ENCODE measurements at places on chromosomes 7 and 10. TPM values are rescaled to one million over a fixed set of nuclear protein-coding genes. Genes with fewer than 3 reads are reported as not detected.

The AIFM2 gene
- total RNA-seq: 1.7 TPM

The RARRES2 gene
- 4.9 TPM for total RNA-seq

The TRIM74 gene
- 1.0 TPM for total RNA-seq

The BMPER gene
- 2.5 TPM for total RNA-seq

The GPNMB gene
- 0.49 TPM for total RNA-seq

The SFXN2 gene
- 6.3 TPM for total RNA-seq

The PSD gene
- 0.31 TPM for total RNA-seq

The NSUN5 gene
- 10.7 TPM for total RNA-seq

The OR13A1 gene
- not detected for total RNA-seq

The CDC14C gene
- total RNA-seq: not detected

DNA sequence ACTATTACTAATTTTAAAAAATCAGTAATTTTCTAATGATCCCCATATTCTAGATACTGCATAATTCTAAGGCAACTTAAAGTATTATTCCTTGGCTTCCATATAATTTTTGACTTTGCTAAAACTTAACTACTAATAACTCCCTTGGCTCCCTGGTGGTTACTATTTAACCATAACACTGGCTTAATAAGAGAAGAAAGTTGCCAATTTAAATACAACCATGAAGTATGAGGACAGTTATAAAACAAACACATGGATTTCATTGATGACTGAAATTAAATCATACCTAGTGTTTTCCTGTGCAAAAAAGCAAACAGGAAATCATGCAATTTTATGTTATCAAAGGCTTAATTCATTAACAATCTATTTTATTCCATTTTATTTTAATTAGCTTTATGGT, 1073.9 kb downstream of the GRM8 start:
- DNase-seq: no peak

- no peak for DNase-seq
Measured at GRCh38 chr7:141497391-141497790, 53.8 kb upstream of the AGK start.

DNA sequence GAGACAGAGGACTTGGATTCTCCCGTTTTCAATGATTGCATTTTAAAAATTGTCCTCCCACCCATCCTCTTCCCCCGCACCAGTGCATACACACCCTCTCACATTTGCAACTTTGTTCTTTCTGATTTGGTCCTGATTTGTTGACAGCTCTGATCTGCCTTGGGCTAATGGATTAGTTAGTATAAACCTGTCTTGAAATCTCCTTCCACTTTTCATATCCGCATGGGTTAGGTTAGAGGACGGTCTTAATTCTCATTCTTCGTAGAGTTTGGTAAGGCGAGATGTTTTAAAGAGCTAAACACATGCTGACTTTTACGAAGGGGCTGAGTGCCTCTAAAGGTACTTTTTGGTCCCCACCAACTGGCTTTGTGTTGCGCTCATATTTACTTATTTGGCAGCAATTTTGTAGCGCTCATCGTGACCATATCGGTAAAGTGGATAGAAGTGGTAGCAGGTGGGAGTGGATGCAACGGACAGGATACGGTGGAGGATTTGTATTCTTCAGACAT, 1.1 kb downstream of the AHR start:
- DNase-seq: no peak

DNA sequence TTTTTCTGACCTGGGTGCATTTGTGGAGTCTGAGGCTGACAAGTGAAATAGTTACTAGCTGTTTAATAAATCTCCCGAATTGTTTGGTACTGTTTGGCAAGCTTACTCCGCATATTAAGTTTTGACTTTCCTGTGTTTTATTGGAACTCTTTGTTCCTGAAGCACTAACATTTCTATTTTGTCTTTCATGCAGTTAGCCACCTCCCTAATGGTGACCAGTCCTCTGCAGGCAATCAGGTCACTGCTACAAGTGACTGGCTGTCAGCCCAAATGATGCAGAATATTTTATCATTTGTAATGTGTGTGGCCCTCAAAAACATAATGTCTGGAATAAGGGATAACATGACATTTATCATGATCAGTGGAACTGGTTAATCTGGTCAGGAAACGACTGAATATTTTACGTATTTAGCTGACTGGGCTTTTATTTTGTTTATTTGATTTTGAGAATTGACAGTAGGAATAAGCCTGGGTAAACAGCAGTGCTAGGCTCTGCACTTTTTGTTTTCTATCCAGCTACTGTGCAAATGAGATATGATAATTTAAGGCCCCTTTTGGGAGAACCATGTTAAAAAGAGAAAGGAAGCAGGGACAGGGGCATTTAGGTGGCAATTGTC, 82.9 kb downstream of the ST7 start:
- DNase-seq: no peak

- peak; percentile 62 for DNase-seq
Measured at GRCh38 chr7:116499168-116500077, at the start of gene CAV2. Gene CAV2, plus strand, starts transcription at chr7:116499738. Its CDS starts 44 bp downstream, at chr7:116499782.

GRCh38 chr7:40288827-40289226, 154.0 kb downstream of the SUGCT start:
- DNase-seq: no peak

GRCh38 chr7:139231513-139232376, 708 bp downstream of the UBN2 start:
- DNase-seq: peak; percentile 47

GRCh38 chr7:116740755-116741462, 68.9 kb downstream of the MET start:
- no peak for DNase-seq

- DNase-seq: no peak
Measured at GRCh38 chr7:140726281-140726680, 29.8 kb downstream of the NDUFB2 start.

DNA sequence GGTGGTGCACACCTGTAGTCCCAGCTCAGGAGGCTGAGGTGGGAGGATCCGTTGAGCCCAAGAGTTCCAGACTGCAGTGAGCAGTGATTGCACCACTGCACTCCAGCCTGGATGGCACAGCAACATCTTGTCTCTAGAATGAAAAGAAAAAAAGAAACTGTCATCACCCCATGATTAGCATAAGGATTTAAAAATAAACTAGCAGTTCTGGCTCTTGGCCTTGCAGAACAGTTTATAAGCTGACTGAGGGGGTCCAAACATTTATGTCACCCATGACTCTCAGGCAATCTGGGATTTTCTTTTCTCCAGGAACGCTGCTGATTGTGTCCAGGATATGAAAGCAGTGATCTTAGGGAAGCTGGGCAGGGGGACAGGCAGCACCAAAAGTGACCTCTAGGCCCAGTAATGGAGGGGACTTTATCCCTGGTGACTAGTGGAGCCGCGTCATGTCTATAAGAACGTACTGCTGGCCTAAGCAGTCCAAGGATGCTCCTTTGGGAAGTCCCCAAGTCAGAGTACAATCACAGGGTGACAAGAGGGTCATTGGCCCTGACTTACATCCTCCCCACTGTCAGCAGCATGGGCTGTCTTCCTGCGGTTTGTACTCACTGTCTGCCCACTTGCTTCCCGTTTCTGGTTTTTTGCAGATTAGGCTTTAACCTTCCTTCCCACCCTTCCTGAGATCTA, 177.4 kb downstream of the ARHGAP12 start:
- DNase-seq: no peak

- DNase-seq: no peak
Measured at GRCh38 chr10:75342397-75342796, 59.2 kb downstream of the ZNF503 start.

DNA sequence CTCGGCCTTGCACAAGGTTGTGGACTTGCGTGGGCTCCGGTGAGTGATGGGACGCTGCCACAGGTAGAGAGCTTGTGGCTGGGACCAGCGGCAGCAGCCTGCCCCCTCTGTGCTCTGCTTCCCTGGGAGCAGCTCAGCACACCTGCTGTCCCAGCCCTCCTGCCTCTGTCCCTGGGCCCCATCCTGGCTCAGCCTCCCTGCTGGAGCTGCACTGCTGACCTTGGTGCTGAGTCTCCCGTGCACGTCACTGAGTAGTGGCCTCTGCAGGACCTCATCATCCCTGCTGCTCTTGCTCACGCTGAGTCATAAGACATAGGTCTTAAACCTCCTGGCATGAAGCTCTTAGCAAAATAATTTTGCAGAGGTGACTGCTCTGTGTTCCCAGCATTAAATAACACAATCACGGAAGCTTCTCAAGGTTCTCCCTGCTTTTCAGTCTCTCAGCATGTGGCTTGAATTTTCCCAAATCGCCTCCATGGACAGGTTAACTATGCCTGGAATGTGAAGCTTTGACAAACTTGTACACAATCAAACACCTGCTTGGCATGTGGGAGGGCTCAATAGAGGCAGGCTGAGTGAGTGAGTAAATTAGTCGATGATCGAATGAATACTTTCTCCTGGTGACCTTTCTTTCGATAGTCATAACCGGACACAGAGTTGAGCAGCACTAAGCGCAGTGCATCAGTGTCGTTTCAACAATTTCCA, 63.8 kb upstream of the NPS start:
- peak; percentile 18 for DNase-seq

- no peak for DNase-seq
Measured at GRCh38 chr7:33287738-33288137, 158.4 kb downstream of the BBS9 start.

DNA sequence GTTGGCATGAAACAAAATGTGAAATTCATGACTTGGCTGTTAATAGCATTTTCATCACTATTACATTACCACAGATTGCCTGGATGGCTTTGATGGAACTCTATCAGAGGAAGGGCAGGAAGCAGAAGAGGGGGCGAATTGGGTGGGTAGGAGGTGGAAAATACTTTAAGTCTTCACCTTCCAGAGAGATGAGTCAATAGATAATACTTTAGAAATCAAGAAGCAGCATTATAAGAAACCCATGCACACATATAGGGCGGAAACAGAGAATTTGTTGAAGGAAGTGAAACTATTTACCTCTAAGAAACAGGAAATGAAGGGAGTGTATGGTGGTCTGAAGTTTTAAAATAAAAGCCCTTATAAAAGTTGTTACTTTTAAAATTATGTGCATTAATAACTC, 152.1 kb upstream of the TARP start:
- no peak for DNase-seq

- no peak for DNase-seq
Measured at GRCh38 chr7:141541375-141541774, 9.8 kb upstream of the AGK start.

DNA sequence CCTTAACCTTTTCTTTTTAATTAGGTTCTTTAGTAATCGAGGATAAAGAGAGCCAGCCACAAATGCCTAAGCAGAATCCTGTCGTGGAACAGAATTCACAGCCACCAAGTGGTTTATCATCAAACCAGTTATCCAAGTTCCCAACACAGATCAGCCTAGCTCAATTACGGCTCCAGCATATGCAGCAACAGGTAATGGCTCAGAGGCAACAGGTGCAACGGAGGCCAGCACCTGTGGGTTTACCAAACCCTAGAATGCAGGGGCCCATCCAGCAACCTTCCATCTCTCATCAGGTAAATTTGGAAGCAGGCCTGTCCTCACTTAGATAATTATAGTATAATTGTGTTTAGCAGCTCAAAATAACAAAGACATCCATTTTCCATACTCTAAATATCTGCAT, 94.6 kb downstream of the TRIM24 start:
- DNase-seq: no peak

DNA sequence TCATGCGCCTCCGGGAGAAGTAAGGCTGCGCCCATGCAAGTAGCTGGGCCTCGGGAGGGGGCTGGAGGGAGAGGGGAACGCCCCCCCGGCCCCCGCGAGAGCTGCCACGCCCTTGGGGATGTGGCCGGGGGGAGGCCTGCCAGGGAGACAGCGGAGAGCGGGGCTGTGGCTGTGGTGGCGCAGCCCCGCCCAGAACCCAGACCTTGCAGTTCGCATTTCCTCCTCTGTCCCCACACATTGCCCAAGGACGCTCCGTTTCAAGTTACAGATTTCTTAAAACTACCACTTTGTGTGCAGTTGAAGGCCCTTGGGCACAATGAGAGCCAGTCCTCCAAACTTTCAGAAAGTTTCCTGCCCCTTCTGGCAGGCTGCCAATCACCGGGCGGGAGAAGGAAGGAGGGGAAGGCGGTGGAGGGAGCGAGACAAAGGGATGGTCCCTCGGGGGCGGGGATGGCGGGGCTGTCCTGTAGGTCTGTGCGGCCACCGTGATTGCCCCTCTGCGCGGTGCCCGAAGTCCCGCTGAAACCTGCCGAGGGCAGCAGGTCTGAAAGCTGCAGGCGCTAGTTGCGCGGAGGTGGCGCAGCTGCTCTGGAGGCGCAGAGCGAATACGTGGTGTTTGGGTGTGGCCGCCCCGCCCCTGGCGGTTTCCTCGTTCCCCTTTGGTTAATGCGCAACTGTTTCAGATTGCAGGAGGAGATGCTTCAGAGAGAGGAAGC, 2.1 kb downstream of the VIM start:
- DNase-seq: peak; percentile 52

DNA sequence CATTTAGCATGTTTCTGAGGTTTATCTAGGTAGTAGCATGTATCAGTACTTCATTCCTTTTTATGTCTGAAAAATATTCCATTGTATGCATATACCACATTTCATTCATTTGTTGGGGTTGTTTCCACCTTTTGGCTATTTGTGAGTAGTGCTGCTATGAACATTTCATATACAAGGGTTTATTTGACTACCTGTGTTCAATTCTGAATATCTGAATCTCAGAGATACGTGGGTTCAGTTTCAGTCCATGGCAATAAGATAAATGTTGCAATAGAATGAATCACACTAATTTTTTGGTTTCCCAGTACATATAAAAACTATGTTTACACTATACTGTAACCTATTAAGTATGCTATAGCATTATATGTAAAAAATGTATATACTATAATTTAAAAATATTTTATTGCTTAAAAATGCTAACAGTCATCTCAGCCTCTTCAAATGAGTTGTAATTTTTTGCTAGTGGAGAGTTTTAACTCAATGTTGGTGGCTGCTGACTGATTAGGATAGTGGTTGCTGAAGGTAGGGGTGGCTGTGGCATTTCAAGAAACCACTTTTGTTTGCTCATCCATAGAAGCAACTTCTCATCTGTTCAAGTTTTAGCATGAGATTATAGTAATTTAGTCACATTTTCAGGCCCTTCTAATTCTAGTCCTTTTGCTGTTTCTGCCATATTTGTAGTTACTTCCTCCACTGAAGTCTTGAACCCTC, 13.9 kb downstream of the PLEKHA1 start:
- no peak for DNase-seq

DNA sequence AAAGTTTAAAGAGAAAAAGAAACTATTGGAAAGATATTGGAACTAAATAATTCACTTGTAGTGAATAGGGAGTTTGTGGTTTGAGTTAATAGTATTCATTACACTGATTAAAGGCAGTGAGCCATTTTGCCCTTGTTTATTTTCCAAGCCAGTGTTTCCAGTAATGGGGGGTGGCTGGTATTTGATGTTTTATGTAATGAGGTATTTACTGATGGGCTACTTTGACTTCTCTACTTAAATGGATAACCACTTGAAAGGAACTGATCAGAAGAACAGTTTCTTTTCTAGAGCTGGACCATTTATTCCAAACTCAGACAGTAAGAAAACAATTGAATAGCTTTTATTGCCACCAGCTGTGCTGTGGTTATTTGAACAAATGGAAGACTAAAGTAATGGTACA, 227.0 kb upstream of the HDAC9 start:
- no peak for DNase-seq

- peak; percentile 69 for DNase-seq
Measured at GRCh38 chr7:101410743-101411507, 48.2 kb downstream of the COL26A1 start.

GRCh38 chr7:27177795-27178320, 3.7 kb upstream of the HOXA10 start:
- no peak for DNase-seq

GRCh38 chr10:74096777-74097176, 53.9 kb downstream of the AP3M1 start:
- no peak for DNase-seq

All from endothelial cell (in vitro differentiated cells).